Body of pancreas (tissue), 4 donors: ENCODE measurements at places on chromosomes 16 and 17. TPM values are rescaled to one million over a fixed set of nuclear protein-coding genes. Genes with fewer than 3 reads are reported as not detected.

- no peak for DNase-seq
Observed at GRCh38 chr17:77649717-77650211, 308.7 kb upstream of the TNRC6C start.

GRCh38 chr16:13733561-13733960 lies 186.4 kb upstream of the ERCC4 start:
- DNase-seq: no peak

GRCh38 chr17:37551788-37552187 lies 57.4 kb downstream of the SYNRG start:
- DNase-seq: no peak

DNA sequence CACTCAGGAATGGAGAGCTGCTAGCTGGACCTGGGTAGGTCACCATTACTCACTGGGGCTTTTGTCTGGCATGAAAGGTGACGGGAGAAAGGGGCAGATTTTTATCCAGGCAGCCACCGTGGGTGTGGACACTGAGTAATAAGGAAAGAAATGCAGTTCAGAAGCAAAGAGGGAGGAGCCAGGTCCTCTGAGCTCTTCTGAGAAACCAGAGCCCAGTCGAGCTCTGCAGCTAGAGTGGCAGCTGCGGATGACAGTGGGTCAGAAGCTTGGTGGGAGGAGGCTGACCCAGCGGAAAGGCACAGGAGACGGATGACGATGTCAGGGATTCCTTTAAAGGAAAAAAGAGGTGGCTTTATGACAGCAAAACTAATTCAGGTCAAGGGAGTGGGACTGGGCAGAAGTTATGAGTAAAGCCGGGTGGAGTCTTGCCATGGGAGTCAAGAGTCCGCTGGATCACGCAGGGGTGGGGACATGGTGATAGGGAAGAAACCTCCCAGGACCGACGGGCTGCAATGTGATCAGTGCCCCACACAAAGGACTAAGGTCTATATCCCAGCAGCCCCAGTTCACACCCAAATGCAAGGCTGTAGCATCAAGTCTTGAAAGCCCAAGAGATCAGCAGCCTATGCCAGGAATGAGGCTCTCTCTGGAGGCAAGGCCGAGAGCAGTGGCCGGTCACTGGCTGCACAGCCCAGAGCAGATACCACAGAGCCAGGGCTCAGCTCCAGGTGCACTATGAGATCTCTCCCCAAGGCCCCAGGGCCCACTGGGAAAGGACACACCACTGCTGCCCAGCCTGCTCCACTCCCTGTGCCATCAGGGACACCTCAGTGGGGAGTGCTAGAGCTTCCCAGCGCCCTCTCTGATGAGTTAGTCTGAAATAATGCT lies 6.3 kb upstream of the MNT start:
- peak; percentile 67 for DNase-seq

Gene PRSS27
- total RNA-seq: not detected

GRCh38 chr17:28258347-28258887 lies 60.6 kb upstream of the TMEM97 start:
- DNase-seq: peak; percentile 79

Gene KRTAP2-2
- not detected for total RNA-seq

DNA sequence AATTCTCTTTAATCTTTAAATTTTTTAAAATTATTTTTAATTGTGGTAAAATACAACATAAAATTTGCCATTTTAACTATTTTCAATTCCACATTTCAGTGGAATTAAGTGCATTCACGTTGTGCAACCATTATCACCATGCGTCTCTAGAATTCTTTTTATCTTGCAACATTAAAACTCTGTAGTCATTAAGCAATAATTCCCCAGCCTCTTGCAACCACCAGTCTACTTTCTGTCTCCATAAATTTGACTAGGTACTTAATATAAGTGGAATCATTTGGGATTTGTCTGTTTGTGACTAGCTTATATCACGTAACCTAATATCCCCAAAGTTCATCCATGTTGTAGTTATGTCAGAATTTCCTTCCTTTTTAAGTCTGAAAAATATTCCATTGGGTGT lies 79.1 kb downstream of the TAOK1 start:
- no peak for DNase-seq

Gene RNF135
- 18.8 TPM for total RNA-seq

- DNase-seq: no peak
Observed at GRCh38 chr16:19882186-19882585, 2.5 kb downstream of the GPRC5B start.

- no peak for DNase-seq
Observed at GRCh38 chr16:35364263-35364662, 1904.9 kb downstream of the TP53TG3F start.

DNA sequence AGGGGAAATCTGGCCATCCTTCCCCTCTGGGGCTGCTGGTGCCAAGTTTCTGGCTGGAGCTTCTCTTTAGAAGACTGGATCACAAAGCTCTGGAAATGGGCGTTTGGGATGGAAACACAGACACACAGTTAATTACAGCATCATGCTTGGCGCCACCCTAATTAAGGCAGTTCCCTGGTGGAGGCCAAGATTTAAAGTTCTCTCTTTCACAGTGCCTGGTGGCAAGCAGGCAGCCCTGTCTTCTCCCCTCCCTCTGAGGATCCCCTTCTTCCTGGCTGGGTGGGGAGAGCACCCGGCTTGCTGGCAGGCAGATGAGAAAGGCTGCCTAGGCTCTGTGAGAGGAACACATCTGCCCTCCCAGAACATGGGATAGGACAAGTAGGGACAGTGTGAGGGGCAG lies 59.0 kb upstream of the NKD1 start:
- DNase-seq: no peak

GRCh38 chr17:69286257-69286656 lies 40.7 kb downstream of the ABCA5 start:
- DNase-seq: no peak

DNA sequence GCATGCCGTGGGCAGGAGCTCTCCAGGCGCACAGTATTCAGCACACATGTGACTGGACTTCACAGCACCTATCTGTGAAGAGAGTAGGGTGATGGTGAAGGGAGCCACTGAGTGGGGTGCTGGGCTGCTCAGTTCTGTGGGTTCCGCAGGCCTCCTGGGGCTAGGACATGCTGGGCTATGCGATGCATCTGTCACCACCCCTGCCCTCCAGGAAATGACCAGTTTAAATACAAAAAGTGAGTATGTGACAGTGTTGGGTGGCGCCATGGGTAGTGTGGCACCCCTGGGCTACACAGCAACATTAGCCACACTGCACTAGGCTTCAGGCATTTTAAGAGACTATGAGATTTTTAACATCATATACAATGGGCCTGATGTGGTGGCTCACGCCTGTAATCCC lies 28.6 kb downstream of the MYLK3 start:
- no peak for DNase-seq

DNA sequence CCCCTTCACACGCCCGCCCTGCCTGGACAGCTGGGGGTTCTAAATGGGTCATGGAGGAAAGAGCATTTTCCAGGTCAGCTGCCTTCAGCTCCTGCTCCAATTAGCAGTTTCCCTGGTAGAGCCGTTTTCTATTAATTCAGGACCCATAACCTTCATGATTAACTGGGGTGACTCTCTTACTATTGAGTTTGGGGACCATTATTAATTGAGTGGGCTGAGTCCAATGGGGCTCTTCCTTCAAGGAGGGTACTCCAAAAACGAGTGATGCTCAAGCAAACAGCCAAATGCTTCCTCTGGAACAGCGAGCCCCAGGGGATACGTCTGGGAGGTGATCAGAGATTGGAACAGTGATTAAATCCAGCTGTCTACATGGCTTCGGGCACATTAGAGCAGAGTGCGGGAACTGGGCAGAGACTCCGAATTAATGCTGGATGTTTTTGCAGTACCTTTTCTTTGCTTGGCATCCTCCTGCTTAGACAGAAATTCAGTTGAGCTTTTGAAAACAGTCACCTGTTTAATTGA lies 68.1 kb upstream of the CACNG3 start:
- DNase-seq: no peak

- no peak for DNase-seq
Observed at GRCh38 chr16:86073763-86074493, 175.0 kb downstream of the IRF8 start.

DNA sequence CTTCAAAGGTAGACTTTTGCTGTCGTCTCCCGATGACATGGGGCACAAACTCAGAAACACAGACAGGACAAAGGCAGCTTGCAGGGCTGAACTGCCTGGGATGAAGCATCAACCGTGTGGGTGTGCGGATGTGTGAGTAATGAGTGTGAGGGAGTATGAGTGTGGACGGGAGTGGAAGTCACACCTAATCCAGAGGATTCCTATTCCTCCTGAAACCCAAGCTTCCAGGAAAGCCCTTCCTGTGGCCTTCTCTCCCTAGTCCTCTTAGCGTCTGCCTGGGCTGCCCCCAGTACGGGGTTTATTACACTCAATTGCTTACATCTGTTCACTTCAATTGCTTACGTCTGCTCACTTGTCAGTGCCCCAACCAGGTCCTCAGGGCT lies 2.3 kb upstream of the IL4R start:
- no peak for DNase-seq

Gene GPR179
- not detected for total RNA-seq

GRCh38 chr17:45987706-45988105 lies 11.3 kb upstream of the STH start:
- no peak for DNase-seq

DNA sequence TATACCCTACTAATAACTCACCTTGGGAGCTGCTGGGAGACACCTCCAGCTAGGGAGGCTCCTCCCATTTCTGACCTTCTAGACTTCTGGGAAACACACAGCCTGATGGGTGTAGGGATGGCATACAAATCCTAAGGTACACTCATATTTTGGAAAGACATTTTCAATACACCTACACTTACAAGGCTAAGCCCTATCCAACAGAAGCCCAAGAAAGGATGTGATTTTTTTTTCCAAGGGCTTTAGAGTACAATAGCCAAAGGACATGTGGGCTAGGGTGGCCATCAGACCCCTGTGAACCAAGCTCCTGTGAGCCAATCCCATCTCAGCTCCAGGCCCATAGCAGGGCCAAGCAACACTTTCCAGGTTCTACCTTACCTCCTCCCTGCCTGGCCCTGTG lies 143.9 kb downstream of the AATF start:
- no peak for DNase-seq

GRCh38 chr17:83190601-83191387 lies 111.4 kb downstream of the METRNL start:
- no peak for DNase-seq

Gene HOXB8
- total RNA-seq: not detected

GRCh38 chr17:31744511-31744951 lies 114.5 kb downstream of the COPRS start:
- DNase-seq: no peak

DNA sequence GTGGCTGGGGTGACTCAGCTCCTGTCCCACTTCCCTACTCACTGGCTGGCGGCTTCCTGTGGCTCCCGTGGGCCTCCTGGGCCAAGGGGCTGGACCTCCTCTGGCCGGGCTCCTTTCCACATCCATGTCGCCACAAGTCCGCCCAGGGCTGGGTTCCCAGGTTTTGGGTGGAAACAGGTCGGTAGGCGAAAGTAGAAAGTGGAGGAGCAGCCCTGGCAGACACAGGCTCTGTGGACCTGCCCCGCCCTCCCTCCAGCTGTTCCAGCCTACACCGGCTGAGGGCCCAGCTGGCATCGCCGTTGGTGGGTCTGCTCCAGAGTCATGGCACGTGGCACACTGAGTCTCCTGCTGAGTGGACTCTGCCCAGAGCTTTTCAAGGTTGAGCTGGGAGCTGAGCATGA lies 28.7 kb downstream of the GSE1 start:
- peak; percentile 96 for DNase-seq

GRCh38 chr16:75576384-75576811 lies 10.2 kb downstream of the GABARAPL2 start:
- DNase-seq: no peak

Gene KRTAP9-7
- not detected for total RNA-seq

- DNase-seq: no peak
Observed at GRCh38 chr16:8885674-8886592, 3.8 kb downstream of the LITAFD start.

Gene TP53TG3F
- not detected for total RNA-seq

DNA sequence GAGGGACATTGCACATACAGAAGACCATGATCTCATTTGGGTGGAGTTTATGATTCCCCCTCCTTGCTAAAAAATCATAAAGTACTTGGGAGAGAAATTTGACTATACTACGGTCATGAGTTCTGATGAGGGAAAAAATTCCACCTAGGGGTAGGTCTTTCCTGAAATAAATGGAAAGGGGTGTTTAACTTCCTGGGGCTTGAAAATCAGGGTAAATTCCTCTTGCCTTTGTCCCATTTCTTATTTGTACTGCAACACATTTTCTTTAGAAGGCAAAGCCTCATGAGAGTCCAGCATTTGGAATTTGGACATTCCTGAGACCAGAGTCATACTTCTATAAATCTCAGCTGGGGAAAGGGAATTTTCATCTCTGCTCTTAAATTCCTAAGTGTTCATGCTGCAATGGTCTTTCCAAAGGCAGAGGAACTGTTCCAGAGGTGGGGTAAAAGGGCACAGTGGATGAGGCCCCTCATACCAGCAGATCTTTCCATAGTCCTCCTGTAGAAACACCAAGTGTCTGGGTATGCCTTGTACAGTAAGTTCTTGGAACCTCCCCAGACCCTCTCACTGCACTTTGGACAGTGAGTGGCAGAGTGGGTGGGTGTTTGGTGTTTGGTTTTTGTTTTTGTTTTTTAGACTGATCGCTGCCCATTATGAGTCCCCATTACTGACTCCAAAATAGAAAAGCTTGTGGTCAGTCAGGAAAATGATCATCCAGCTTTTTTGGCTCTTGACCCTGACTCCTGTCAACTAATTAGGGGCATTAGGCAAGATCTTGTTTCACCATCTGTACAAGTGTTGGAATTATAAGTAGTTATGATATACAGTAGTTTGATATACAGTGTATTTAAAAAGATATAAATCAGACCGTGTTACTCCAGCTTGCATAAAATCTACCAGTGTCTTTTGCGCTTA lies 6.0 kb downstream of the LYRM1 start:
- DNase-seq: no peak

Gene PRR29
- 0.52 TPM for total RNA-seq

GRCh38 chr16:57419506-57419905 lies 14.9 kb downstream of the CCL17 start:
- DNase-seq: no peak

GRCh38 chr16:84545114-84545737 lies 40.8 kb upstream of the MEAK7 start:
- no peak for DNase-seq

DNA sequence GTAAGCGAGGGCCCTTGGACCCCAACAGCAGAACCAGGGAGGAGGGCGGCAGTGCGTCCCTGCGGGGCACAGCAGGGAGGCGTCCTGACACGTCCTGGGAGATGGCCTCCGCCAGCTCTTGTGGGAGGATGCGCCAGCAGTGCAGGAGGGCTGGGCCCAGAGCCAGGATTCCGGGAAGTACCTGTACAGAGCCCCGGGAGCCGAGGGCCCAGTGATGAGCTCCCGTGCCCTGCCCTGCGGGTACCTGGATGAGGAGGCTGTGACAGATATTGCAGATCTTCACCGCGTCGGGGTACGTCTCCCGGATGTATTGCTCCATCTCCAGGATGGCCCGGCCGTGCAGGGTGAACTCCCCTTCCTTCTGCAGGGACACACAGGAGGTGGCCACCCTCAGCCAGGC lies 23.1 kb downstream of the KDM8 start:
- DNase-seq: no peak

- DNase-seq: no peak
Observed at GRCh38 chr16:58157951-58158540, 28.9 kb upstream of the CFAP20 start.

Gene UTS2R
- not detected for total RNA-seq

GRCh38 chr17:49694847-49695697 lies 12.7 kb downstream of the SLC35B1 start:
- peak; percentile 50 for DNase-seq

GRCh38 chr16:80346111-80346632 lies 194.6 kb upstream of the DYNLRB2 start:
- DNase-seq: no peak

GRCh38 chr17:49775546-49776260 lies 11.8 kb upstream of the FAM117A start:
- DNase-seq: no peak
